ENCODE measurements at places on chromosomes 11 and 22. TPM values are rescaled to one million over a fixed set of nuclear protein-coding genes. Genes with fewer than 3 reads are reported as not detected.

GRCh38 chr22:40950962-40951794 is at the start of gene RBX1:
TSS of gene RBX1 (plus strand) at chr22:40951378. CDS start at chr22:40951399, 21 bp downstream.
- DNase-seq, result peak; percentile 99

Gene SLC22A9
- total RNA-seq, result not detected

DNA sequence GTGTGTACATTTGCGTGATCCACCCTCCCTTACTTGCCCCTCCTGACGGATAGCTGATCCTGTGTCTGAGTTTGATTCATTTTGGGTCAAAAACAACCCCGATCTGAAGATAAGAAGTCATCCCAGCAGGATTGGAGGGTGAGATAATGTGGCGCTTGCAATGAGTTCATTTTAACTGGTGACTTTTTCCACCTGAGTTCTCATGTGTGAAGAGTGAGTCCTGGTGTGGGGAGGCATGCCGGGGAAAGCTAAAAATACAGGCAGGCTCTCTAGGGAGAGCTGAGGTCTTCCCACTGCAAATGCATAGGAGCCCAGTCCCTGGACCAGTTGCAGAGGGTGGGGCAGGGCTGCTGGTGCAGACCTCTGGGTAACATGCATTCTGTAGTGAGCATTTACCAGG is 35.7 kb upstream of the ELF5 start:
- no peak for DNase-seq

DNA sequence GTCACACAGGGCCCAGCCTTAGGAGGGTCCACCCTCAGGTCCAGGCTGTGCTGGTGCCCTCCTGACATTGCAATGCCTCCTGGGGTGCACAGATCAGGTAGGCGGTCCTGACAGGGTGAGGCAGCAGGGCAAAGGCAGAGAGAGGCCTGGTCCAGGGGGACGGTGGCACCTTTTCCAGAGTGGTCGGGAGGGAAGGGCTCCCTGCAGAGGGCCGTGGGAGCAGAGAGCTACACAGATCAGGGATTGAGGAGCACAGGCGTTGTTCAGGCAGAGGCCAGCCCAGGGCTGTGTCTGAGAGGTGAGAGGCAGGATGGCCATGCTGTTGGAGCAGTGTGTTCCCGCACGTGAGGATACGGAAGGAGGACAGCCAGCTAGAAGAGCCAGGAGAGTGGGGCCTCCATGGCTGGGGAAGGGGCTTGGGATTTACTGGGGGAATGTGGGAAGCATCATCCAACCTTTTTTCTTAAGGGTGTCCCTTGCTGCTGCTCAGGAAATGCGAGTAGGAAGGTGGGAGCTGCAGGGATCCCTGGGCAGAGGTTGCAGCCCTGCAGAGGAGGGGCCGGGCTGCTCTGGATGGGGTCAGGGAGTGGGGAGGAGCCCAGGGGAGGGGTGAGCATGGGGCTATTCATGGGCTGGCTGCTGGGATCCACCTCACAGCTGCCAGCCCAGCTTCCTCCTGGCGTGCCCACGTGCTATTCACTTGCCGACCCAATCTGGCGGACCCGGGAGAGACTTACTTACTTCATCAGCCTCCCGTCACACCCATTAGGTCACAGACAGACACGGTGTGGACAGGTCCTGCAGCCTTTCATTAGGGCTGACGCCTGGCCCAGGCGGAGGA is 1516.4 kb downstream of the TBC1D22A start:
- DNase-seq, result no peak

GRCh38 chr22:39012533-39013511 is 1.2 kb upstream of the APOBEC3C start:
- DNase-seq, result no peak

DNA sequence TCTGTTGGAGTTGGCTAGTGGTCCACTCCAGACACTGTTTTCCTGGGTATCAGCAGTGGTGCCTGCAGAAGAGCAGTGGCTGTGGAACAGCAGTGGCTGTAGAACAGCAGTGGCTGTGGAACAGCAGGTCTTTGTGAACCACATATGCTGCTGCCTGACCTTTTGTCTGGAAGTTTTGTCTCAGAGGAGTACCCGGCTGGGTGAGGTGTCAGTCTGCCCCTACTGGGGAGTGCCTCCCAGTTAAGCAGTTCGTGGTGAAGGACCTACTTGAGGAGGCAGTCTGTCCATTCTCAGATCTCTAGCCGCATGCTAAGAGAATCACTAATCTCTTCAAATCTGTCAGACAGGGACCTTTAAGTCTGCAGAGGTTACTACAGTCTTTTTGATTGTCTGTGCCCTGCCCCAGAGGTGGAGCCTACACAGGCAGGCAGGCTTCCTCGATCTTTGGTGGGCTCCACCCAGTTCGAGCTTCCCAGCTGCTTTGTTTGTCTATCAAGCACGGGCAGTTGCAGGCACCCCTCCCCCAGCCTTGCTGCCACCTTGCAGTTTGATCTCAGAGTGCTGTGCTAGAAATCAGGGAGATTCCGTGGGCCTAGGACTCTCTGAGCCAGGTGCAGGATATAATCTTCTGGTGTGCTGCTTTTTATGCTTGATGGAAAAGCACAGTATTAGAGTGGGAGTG is 89.1 kb upstream of the TRIM48 start:
- DNase-seq, result no peak

Gene ANAPC15
- total RNA-seq, result 21.7 TPM

DNA sequence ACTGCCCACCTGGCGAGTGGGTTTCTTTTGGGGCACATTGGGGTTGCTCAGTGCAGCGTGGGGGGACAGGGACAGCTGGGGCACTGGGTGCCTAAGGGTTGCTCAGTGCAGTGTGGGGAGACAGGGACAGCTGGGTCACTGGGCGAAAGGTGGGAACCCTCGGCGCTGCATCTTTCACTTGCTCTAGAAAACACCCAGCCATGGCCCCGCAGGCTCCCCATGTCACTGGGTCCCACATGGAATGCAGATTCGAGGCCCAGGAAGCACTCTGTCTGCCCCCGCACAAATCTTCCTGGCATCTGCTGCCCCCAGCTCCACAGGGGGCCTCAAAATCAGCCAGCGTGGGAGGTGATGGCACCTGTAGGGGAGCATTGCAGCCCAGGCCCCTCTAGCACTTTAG is 229.3 kb downstream of the BRD1 start:
- DNase-seq, result peak; percentile 62
